ENCODE measurements at places on chromosomes 2 and 18.
A peak's percentile ranks its signal among the peaks of the same experiment; 100 is the strongest.

GRCh38 chr2:166458674-166459073 is 35.4 kb downstream of the SCN7A start:
- no peak for DNase-seq

GRCh38 chr2:3185910-3186309 is 191.7 kb downstream of the EIPR1 start:
- DNase-seq, result no peak

DNA sequence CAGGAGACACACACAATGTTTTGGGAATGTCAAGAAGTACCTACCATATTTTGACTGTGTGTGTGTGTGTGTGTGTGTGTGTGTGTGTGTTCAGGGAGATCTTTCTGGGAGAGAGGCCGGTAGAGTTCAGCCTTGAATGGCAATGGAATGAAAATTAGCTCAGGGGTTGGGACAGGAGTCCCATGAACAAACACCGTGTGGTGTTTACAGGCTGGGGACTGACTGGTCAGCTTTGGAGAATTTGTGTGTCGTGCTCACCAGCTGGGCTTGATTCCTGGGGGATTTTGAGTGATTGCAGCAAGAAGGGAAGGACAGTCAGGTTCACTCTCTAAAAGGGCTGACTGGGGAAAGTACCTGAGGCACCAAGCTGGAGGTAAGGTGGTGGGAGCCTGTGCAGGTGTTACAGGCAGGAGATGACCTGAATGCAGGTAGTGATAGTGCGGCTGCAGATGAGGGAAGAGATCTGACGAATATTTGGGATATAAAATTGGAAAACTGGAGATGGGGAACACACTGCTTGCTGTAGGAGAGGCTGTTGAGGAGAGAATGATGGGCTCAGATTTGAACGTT is 2.5 kb upstream of the ADNP2 start:
- DNase-seq, result no peak

- peak; percentile 21 for DNase-seq
Observed at GRCh38 chr2:210477496-210477895, 937 bp upstream of the LANCL1 start.

- DNase-seq, result no peak
Observed at GRCh38 chr2:179435000-179435399, 170.4 kb upstream of the SESTD1 start.

GRCh38 chr2:80706541-80706940 is 402.0 kb upstream of the LRRTM1 start:
- DNase-seq, result no peak

GRCh38 chr2:9663008-9663879 is 32.4 kb upstream of the YWHAQ start:
- no peak for DNase-seq

GRCh38 chr2:142918624-142919023 is 41.2 kb downstream of the KYNU start:
- no peak for DNase-seq

- DNase-seq, result no peak
Observed at GRCh38 chr2:2748399-2749205, 417.5 kb upstream of the MYT1L start.

DNA sequence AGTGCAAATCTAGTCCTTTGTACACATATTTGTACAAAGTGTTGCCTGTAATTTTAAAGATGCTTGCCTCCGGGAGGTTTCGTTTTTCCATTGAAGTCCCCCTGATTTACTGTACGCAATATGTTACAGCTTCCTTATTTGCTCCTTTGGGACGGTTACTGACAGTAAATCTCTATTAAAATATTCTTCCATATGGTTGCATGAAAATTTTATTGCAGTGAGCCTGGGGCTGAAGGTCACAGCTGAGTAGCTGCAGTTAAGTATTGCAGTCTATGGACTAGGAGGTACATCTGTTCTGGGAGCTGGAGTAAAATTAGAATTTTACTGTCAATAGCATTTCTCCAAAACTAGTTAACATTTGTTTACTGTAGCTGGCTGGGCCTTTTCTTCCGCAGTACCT is 119.2 kb downstream of the ETAA1 start:
- no peak for DNase-seq

- no peak for DNase-seq
Observed at GRCh38 chr2:26852405-26853306, 4.7 kb downstream of the DPYSL5 start.

DNA sequence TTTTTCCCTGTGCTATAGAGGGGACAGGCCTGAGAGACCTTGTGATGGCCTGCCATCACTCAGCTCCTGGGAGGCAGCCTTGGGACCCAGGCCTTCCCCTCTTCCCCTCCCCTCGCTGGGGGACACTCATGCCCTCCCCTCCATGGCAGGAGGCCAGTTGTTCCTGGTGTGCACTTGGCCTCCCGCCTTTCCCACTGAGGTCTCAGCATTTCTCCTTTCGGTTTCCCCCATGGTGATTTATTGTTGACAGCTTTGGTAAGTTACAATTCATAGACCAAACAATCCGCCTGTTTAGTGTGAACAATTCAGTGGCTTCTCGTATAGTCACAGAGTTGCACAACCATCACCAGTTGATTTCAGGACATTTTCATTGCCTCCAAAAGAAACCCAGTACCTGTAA is 10.2 kb upstream of the CNDP1 start:
- DNase-seq, result no peak

- no peak for DNase-seq
Observed at GRCh38 chr2:38889045-38889444, 630 bp upstream of the ARHGEF33 start.

- DNase-seq, result peak; percentile 8
Observed at GRCh38 chr2:190912726-190913125, 32.1 kb downstream of the GLS start.

GRCh38 chr2:199524689-199525574 is 67.2 kb upstream of the SATB2 start:
- DNase-seq, result no peak

GRCh38 chr2:66853585-66853984 is 418.7 kb downstream of the MEIS1 start:
- DNase-seq, result no peak

DNA sequence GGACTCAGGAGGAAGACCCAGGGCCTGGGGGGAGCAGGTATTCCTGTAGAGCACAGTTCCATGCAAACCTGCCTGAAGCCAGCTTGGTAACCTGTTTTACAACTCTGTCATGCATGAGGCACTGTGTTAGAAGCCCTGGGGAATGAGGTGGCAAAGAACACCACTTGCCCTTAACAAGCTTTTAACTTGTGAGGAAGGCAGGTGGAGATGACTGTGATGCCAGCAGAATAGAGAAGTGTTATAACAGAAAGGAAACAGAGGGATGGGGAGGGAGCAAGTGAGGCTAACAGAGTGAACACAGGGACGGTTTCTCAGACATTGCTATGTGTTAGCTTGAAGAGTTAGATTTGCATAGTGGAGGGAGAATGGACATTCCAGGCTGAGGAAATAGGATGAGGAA is 11.5 kb upstream of the IL1A start:
- DNase-seq, result no peak

DNA sequence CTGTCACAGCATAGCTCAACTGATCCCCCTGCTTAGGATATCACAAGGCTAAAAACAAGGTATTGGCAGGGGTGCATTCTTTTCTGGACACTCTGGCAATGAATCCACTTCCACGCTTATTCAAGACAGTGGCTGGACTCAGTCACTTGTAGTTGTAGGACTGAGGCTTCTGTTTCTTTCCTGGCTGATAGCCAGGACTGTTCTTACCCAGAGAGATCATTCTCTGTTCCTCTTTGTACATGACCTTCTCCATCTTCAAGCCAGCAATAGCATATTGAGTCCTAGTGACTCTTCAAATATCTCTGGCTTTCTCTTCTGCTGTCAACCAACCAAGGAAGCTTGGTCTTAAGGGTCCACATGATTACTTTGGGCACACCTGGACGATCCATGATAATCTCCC is 241.3 kb downstream of the RBM43 start:
- no peak for DNase-seq

- no peak for DNase-seq
Observed at GRCh38 chr2:157192445-157193423, 64.8 kb upstream of the GALNT5 start.

GRCh38 chr2:106931717-106932335 is 45.9 kb upstream of the ST6GAL2 start:
- no peak for DNase-seq

DNA sequence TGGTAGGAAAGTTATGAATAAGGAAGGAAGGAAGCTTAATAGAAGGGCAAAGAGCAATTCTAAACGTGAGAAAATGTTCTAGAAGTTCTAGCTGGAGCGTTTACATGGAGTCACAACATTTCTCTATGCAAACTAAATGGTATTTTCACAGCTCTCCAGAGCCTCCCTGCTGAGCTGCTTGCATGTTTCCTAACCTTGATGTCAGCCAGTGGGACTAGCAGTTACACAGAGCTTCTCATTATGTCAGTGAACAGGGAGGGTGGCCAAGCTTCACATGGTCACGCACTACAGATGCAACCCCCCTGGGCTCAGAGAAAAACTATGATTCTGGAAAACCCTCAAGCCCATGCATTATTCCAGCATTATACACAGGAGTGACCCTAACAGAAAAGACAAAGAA is 153.4 kb upstream of the CCDC150 start:
- no peak for DNase-seq

DNA sequence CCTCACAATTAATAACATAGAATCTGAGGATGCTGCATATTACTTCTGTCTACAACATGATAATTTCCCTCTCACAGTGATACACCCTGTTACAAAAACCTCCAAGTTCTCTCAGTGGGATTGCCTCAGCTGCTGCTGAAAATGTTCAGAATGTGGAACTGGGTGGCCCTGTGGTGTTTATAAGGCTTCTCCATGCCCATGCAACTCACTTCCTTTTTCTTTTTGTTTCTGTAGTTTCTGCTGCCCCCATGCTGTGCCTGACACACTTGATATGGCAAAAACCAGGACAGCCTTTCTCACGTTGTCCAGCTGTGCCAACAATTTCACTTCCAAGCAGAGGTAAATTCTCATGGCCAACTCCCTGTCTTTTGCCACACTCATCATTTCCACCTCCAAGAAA is 206.2 kb downstream of the RPIA start:
- no peak for DNase-seq

GRCh38 chr2:20077411-20077940 is 26.0 kb upstream of the LAPTM4A start:
- DNase-seq, result no peak

DNA sequence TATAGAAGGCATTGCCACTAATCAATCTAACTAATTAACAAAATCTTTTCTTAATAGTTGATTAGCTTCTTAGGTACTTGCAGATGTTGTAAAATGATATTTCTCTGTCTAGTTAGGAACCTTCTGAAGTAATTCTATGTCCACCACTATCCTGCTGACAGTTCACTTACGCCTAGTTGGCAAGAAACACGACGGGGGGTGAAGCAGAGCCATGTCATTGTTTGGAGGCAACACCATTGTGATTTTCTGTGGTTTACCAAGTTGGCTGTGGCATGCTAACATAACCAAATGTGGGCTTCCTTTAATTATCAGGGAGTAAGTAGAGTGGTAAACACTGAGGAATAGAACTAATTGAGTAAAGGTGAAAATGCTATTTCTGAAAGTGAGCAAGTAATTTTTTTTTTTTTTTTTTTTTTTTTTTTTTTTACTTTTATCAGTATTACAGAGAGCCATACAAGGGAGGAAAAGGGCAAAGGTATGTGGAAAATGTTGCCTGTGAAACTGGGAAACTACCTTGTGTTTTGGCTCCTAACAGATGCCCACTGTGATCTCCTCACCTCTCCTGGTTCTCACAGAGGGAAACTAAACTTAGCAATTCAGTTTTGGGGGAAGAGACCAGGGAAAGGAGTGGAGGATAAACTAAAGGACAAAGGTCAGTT is 126.8 kb downstream of the MEIS1 start:
- no peak for DNase-seq

GRCh38 chr2:238103465-238104225 is 3.5 kb downstream of the ESPNL start:
- no peak for DNase-seq

DNA sequence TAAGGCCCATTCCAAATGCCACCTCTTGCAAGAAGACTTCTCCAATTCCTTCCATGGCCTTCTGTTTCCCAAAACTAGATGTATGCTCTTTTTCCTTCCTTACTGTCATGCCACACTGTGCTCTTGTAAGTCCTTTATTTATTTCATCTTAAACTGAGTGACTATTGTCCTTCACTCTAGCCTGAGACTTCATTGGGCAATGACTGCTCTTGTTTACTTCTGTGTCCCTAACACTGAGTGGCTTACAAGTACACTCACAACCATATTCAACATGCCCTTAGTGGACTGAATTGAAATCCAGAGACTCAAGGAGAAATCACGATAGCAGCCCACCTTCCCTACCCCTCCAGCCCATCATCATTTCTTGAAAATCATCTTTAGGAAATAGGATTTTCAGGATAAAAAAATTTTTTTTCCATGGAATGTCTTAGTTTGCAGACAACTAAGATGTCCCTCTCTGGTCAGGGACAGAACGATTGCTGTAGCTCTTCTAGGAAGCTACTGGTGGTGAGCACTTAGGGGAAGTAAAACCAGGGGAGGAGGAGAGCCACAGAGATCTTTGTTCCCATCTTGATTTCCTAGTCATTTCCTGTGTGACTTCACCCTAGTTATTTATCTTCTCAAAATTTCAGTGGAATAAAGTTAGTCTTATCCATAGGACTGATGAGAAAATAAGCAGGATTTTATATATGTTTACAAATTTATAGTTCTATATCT is 80.7 kb downstream of the CYRIA start:
- DNase-seq, result no peak

GRCh38 chr2:15856318-15856717 is 84.0 kb upstream of the MYCN start:
- no peak for DNase-seq

GRCh38 chr2:567865-568638 is 109.2 kb downstream of the TMEM18 start:
- peak; percentile 50 for DNase-seq

GRCh38 chr18:10365901-10366300 is 88.5 kb upstream of the APCDD1 start:
- DNase-seq, result no peak

GRCh38 chr2:223537651-223538601 is 64.2 kb downstream of the SCG2 start:
- no peak for DNase-seq

DNA sequence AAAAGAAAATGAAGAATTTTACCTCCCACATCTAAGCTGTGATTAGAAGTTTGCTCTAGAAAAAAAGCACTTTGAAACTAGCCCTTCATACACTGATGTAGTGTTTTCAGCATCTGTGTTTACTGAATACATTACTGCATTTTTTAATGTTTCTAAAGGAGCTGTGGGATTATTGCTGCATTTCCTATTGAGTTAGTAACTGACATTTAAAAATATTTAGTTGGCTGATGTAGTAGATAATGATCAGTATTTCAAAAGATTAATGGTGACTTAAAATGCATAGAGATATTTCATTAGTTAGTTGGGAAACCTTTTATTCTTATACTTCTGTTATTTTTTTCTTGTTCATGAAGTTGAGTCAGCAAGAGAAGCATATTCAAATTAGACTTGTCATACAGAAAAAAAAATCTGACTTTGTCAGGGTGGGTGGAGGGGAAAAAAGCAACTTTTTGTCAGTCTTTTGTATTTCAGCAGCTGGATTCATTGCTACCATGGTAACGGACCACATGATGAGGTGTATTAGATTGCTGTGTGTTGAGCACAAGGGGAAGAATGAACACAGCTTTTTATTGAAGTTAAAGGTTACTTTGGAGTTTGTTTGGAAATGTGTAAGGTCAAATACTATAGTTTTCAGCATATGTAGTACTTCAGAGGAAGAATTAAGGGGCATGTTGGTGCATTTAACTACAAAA is at the start of gene DTNA:
Gene DTNA, plus strand, starts transcription at position 549 of the 692 bp plus-strand sequence. CDS start 45,679 bp downstream, outside the sequence.
- peak; percentile 92 for DNase-seq

GRCh38 chr18:75358928-75359327 is 68.6 kb downstream of the SMIM21 start:
- no peak for DNase-seq

- no peak for DNase-seq
Observed at GRCh38 chr2:102063487-102063911, 71.7 kb downstream of the IL1R2 start.

- DNase-seq, result no peak
Observed at GRCh38 chr18:10124557-10124956, 210.7 kb downstream of the VAPA start.
